ENCODE measurements at places on chromosomes 12 and 14.

DNA sequence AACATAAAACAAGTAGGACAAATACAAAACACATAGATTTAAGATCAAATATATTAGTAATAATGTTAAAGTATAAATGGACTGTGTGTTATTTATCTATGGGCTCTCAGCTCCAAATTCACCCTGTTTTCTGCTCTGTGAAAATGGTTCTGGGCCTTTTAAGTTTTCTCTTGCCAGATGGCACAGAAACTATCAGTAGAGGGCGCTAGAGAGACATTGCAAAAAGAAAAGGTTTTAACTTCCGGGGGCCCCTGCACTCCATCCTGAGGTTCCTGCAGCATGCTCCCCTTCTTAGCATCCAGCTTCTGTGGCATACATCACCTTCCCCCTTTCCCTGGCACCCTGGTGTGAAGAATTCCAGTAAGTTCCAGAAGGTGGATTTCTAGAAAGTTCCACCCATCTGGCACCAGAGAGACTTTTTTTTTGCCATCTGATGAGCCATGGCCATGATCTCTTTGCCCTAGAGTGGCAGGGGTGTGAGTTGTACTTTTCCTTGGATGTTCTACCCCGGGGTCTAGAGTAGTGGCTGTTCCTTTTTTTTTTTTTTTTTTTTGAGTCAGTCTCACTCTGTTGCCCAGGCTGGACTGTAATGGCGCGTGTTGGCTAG is 29.3 kb downstream of the ZCRB1 start:
- peak; percentile 50 for DNase-seq
- H3K27me3 ChIP-seq = no peaks in the 10 kb centered on the region
- H3K36me3 ChIP-seq = no peaks in the 10 kb centered on the region
- H3K4me1 ChIP-seq = peaks cover 8% of the 10 kb centered on the region
- H3K27ac ChIP-seq = no peak overlapping the region
- no peak overlapping the region for H3K4me3 ChIP-seq

GRCh38 chr12:48999371-49000131 is at the start of gene DDN:
DDN (minus strand) TSS chr12:48999375; CDS start chr12:48999287, 88 bp downstream.
- peaks cover 20% of the 10 kb centered on the region for H3K36me3 ChIP-seq
- peaks cover 53% of the 10 kb centered on the region for H3K4me1 ChIP-seq
- H3K27ac ChIP-seq = no peak within 1 kb of the TSS
- H3K4me3 ChIP-seq = peak within 1 kb of the TSS; percentile 58

DNA sequence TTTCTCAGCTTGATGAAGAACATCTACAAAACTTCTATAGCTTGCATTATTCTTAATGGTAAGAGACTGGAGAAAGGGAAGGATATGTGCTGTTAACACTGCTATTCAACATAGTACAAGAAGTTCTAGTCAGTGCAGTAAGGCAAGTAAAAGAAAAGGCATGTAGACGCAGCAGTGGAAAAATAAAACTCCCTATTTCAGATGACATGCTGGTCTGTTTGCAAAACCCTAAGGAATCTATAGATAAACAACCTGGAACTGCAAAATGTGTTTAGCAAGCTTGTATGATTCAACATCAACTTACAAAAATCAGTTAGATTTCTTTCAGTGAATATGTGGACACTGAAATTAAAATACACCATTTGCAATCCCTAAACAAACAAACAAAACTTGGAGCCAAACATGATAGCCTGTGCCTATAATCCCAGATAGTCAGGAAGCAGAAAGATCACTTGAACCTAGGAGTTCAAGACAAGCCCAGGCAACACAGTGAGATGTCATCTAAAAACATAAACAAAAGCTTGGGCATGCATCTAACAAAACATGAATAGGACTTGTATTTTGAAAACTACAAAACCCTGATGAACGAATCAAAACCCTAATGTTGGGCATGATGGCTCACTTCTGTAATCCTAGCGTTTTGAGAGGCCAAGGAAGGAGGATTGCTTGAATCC is 293.6 kb upstream of the RGS6 start:
- H3K27me3 ChIP-seq = no peaks in the 10 kb centered on the region
- no peak overlapping the region for H3K4me3 ChIP-seq
- H3K4me1 ChIP-seq = peaks cover 6% of the 10 kb centered on the region
- no peak overlapping the region for H3K27ac ChIP-seq

DNA sequence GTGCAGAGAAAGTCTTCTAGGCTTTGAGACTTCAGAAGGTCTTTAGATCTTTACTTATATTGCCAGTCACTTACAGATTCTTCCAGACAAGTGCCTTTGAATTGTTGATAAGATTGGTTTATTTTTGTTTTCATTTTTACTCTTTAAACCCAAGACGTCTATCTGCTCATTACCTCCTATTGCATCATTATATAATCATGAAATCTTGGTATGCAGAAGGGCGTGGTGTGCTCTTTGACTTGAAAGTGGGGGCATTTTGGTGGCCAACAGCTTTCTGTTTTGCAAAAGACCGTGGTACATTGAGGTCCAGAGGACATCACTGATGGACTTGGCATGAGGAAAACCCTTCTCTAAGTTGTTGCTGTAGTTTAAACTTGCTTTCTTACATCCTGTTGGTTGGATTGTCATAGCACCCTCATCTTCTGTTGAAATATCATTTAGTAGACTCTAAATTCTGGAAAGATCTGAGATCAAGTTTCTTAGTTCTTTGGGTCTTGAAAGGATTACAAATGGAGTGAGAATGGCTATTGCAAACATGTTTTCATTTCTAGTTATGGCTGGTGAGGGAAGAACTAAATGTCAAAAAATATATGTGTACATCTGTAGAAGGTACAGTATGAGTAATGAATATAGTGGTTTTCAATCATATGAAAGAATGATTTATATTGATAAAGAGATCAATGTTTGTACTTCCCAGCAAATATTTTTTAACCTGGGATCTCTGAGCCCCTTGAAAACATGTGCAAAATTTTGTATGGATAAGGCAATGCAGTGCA is 441.8 kb downstream of the NRXN3 start:
- H3K4me3 ChIP-seq = no peak overlapping the region
- H3K4me1 ChIP-seq = no peaks in the 10 kb centered on the region
- no peak overlapping the region for H3K27ac ChIP-seq
- H3K36me3 ChIP-seq = no peaks in the 10 kb centered on the region
- DNase-seq = no peak

GRCh38 chr14:96105926-96106441 is 66.8 kb downstream of the C14orf132 start:
- no peaks in the 10 kb centered on the region for H3K36me3 ChIP-seq
- no peak overlapping the region for H3K27ac ChIP-seq
- peaks cover 7% of the 10 kb centered on the region for H3K4me1 ChIP-seq
- H3K4me3 ChIP-seq = no peak overlapping the region
- no peaks in the 10 kb centered on the region for H3K27me3 ChIP-seq
- no peak for DNase-seq
